Eye (tissue), 1 donor: ENCODE measurements at places on chromosomes 7 and 10.
A peak's percentile ranks its signal among the peaks of the same experiment; 100 is the strongest.

DNA sequence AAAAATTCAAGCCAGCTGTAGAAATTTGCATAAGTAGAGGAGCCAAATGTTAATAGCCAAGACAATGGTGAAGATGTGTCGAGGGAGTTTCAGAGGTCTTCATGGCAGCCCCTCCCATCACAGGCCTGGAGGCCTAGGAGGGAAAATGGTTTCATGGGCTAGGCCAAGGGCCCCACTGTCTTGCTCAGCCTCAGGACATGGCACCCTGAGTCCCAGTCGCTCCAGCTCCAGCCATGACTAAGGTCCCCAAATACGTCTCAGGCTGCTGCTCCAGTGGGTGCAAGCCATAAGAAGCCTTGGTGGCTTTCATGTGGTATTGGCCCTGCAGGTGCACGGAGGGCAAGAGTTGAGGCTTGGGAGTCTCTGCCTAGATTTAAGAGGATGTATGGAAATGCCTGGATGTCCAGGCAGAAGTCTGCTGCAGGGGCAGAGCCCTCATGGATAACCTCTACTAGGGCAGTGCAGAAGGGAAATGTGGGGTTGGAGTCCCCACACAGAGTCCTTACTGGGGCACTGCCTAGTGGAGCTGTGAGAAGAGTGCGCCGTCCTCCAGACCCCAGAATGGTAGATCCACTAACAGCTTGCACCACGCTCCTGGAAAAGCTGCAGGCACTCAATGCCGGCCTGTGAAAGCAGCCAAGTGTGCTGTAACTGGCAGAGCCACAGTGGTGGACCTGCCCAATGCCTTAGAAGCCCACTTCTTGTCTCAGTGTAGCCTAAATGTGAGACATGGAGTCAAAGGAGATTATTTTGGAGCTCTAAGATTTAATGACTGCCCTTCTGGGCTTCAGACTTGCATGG lies 19.2 kb downstream of the TBATA start:
- DNase-seq, result no peak

DNA sequence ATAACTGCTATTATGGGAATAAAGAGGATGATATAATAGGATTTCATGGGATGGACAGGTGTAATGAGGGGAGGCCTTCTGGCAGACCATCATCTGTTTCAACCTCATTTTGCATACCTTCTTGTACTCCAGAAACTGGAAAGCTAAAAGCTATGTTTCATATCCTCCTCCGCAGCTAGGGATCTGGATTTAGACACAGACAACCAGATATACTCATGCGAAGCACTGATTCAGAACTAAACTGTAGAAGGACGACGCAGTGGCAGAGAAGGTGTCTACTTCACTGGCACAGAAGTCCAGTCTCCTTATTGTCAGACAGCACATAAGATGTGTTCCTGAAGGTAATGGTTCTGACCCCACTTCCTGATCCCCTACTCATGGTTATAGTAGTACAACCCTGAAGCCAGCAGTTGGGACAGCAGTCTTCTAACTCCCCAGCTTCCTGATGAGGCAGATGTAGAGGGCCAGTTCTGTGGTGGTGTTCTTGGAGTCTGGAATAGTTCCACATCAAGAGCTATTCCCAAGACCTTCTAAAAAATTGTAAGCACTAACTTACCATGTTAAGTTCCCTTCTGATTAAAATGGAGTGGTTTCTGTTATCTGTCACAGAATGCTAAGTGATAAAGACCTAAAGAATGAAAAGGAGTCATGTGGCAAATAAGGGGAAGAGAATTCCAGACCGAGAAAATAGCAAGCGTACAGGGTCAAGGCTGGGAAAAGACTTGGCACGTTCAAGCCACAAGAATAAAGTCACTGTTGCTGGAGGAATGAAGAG lies 550.3 kb downstream of the GRM8 start:
- DNase-seq, result no peak

- no peak for DNase-seq
Measured at GRCh38 chr10:100776671-100777070, 31.3 kb downstream of the PAX2 start.

- DNase-seq, result peak; percentile 73
Measured at GRCh38 chr10:12348870-12349628, at the start of gene CAMK1D. CAMK1D (plus strand) TSS chr10:12349547.

DNA sequence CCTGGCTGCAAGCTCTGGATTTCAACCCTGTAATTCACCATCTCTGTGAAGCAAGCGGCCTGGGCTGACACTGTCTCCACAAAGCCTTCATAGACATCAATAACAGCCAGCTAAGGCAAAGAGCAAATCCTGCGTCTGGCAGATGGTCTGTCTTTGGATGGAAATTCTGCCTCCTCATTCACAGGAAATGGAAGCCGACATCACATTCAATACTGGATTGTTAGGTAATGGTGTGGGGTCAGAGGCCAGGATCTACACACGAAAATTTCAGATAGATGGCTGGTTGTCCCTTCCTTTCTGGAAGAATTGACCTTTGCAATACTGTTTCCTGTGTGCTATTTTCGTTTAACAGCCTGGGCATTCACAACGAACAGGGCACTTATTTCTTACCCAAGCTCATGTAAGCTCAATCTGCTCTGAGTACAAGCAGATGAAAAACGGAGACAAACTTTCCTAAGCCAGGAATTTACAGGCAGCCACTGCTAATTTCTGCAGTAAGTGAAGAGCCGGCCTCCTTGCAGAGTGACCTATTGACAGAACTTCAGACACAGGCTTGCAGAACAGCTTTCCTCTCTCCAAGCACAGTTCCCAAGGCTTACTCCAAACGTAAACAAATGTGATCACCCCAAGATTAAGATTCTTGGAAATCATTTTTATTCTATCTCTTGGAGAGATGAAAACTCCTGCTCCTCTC lies 3.1 kb upstream of the ADAM12 start:
- peak; percentile 58 for DNase-seq

GRCh38 chr7:55484834-55485233 lies 87.5 kb downstream of the VOPP1 start:
- DNase-seq, result no peak
